ENCODE measurements at places on chromosomes 12 and 14.

DNA sequence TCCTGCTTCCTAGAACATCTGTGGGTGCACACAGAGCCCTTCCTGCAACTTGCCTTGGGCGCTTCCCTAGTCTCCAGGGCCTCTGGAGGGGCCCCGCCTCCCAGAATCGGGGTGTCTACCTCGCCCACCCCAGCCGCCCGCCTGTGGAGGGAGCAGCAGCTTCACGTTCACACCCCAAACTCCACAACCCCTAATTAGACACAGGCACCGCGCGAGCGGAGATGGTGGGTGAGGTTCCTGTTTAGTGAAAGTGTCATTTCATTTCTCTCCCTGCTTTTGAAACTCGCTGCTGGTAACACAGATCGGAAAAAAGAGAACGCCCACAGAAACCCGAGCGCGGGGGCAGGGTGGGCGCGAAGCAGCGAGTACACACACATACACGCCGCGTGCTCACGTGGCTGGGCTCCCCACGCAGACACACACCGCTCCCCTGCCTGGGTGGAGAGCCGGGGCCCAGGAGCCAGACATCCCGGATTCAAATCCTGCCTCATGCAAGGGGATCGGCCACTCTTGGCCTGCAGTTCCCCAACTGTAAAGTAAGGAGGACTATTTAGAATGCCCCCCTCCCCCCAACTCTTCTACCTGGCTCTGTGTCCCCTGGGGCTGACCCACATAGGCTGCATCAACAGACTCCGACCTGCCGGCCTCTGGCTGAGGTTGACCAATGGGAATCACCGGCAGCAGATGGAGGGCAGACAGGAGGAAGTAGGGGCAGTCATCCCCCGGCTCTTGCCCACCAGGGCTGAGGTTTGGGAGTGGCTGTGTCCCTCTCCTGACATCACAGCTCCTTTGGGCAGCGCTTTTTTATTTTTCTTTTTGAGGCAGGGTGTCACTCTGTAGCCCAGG is 79.2 kb upstream of the NCOR2 start:
- DNase-seq = no peak

DNA sequence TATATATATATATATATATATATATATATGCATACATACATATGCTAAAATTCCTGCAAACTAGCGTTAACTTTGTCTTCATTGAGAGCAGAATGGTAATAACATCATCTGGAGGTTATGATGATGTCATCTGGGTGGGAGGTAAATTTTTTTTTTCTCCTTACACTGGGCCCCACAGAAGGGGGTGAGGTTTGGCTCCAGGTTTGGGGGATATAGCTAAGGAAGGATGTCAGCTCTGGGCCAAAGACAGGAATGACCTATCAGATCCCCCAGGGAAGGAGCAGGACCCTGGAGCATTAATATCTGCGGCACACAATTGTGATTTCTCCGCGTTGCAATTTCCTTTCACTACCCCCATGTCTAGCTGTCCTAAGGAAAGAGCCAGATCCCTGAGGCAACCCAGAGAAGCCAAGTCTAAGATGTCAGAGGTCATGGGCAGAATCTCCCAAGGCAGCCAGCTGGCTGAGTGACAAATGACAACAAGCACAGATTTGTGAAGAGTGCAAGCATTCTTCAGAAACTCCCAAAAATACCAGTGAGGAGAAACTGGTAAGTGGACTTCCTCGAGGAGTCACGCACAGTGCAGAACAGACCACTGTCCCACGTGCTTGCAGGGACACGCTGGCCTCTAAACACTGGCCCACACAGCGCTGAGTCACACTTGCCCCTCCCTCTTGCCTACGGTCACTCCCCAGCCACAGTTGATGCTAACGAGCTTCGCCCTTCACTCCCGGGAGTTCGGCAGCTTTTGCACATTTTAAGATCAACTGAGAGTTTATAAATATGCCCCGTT is 9.9 kb downstream of the UBC start:
- DNase-seq = no peak

GRCh38 chr12:127991485-127991884 is 275.5 kb upstream of the TMEM132C start:
- no peak for DNase-seq

DNA sequence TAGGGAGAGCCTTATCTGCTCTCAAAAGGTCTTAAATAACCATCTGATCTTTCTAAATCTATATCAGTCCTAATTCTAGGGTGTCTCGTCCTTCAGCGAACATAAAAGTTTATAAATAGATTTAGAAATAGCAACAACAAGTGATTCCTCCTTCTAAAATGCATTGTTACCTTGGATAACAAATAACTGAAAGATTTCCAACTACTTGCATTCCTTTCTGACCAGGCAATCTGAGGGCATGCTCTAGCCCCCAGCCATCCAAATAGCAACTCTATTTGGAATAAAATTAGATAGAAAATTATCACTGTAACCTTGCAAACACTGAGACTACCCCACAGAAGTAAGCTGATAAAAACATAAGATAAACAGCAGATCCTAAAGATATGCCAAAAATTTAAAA is 21.8 kb upstream of the KRR1 start:
- DNase-seq = no peak

- DNase-seq = no peak
These were observed 69.6 kb upstream of the KRAS start for GRCh38 chr12:25320123-25321006.

DNA sequence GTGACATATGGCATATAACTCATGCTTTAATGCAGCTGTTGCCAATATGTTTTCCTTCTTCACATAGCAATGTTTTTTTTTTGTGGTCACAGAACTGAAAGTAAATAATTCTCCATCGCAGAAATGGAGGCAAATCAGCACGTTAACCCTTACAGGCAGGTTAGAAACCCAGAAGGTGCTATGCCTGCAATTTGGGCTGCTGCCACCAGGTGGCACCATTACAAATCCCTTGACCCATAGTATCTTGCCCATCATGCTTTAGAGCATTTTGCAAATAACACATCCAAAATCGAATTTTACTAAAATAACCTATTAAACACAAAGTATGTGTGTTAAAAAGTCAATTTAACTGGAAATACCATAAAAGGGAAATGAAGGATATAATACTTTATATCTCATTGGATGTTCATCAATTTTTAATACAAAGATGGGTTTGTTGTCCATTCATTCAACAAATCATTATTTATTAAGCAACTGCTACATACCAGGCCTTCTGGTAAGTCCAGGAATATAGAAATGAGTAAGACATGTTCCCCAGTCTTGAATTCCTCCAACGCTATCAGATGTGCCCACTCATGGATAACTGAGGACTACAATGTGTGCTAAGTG is 340.1 kb downstream of the GLT1D1 start:
- DNase-seq = no peak
